ENCODE measurements at places on chromosomes 13 and 19.
A peak's percentile ranks its signal among the peaks of the same experiment; 100 is the strongest.

- DNase-seq, result no peak
Measured at GRCh38 chr19:42297039-42297438, 4.9 kb upstream of the PRR19 start.

DNA sequence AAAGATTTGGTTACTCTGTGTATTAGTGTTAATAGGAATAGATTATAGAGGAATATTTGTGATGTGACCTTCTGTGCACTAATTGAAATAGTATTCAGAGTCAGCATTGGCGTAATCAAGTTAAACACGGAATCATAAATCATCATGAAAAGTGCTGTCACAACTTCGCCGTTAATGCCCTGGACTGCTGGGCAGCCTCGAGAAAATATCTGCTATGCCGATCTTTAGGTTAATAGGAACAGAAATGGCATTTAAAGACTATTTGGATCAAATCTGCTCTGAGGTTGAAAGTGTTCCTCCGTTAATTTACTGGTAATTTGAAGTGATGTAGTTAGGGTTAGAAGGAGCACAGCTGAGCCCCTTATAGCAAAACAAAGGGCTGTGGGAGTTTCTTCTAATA is 219.0 kb downstream of the MZT1 start:
- no peak for DNase-seq

DNA sequence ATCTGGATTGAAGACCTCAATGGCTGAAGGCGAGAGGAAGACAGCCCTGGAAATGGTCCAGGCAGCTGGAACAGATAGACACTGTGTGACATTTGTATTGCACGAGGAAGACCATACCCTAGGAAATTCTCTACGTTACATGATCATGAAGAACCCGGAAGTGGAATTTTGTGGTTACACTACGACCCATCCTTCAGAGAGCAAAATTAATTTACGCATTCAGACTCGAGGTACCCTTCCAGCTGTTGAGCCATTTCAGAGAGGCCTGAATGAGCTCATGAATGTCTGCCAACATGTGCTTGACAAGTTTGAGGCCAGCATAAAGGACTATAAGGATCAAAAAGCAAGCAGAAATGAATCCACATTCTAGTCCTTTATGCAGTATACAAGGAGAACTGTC is 1.2 kb downstream of the POLR1D start:
- DNase-seq, result no peak

GRCh38 chr19:28847468-28847867 is 365.5 kb downstream of the UQCRFS1 start:
- no peak for DNase-seq

DNA sequence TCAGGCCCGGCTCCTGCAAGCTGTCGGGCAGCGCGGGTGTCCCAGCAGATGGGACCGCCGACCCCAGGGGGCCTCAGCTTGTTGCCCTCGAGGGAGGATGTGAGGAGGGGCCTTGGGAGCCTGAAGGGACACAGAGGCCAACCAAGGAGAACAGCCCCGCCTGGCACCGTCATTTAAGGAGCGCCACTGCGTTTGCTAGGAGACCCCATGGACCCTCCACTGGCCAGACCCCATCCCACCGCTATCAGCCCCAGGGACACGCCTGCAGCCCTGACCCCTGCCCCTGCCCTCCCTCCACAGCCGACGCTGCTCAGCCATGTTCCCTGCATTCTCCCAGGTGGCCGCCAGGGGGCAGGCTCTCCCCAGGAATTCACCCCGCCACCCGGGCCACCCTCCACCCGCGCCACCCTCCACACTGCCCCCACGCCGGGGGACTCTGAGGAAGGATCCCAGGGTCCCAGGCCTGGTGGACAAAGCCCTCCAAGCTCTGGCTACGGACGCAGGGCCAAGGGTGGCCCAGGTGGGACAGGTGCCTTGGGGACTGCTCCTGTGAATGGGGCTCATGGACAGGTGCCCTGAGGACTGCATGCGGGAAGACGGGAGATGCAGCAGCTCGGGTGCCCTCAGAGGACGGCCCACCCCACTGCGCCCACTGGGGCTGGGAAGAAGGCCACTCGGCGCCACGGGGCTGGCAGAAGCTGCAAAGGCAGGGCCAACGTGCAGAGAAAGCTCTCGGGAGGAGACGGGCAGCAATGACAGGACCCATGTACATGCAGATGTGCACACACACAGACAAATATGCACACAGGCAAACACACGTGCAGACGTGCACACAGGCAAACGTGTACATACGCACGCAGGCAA is 34.4 kb downstream of the PIP5K1C start:
- DNase-seq, result no peak

DNA sequence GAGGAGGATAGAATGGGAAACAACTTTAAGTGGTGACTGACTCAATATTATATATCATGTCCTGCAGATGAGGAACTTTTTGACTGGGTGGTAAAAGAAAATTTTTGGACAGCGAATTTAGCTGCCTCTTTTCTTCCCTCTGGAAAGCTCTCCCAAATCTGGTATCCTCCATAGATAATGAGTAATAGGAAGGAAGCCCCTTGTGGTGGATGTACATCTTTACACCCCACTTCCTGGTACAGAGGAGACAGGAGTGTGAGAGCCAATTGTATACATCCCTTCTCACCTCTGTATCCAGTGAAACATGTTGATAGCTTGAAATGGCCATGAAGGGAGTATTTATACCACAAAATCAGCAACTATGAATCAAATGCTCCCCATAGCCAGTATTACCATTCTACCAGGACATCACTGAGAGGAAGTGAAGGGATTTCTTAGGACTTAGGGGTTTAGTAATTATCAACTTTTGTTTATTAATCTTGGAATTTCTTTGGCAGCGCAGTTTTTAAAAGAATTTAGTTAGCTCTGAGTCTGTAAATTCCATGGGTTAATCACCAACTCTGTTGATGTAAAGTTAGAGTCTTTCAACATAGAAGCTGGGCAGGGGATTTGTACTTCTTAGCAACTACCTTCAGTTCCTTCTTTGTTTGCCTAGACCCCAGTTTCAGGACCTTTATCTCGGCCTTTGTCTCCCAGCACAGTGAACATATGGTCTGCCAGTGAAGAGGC is 17.0 kb upstream of the TDRD3 start:
- no peak for DNase-seq

GRCh38 chr13:112078879-112079531 is 12.1 kb downstream of the SOX1 start:
- DNase-seq, result peak; percentile 20

- DNase-seq, result no peak
Measured at GRCh38 chr13:59468396-59468795, 695.3 kb downstream of the DIAPH3 start.

DNA sequence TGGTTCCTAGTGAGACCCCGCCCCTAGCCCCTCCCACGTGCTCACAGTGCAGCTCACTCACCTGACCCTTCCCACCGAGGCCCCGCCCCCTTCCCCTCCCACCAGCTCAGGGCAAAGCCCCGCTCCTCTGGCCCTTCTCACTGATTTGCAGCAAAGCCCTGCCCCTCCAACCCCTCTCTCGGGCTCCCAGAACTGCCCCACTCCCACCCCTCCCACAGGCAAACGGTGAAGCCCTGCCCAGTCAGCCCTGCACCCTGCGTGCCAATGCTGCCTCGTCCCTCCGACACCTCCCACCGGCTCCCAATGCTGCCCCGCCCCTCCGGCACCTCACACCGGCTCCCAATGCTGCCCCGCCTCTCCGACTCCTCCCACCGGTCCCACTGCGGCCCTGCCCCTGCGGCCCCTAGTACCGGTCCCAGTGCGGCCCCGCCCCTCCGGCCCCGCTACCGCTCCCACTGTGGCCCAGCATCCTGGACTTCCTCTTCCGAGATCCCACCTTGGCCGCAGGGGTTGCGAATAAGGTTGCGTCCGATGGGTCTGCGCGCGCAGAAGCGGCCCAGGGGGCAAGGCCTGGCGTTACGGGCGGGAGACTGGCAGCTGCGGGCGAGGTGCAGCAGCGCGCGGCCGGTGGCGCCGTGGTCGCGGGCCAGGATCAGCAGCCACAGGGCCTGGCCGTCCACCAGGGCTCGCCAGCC is 834 bp downstream of the FBXO27 start:
- peak; percentile 93 for DNase-seq

DNA sequence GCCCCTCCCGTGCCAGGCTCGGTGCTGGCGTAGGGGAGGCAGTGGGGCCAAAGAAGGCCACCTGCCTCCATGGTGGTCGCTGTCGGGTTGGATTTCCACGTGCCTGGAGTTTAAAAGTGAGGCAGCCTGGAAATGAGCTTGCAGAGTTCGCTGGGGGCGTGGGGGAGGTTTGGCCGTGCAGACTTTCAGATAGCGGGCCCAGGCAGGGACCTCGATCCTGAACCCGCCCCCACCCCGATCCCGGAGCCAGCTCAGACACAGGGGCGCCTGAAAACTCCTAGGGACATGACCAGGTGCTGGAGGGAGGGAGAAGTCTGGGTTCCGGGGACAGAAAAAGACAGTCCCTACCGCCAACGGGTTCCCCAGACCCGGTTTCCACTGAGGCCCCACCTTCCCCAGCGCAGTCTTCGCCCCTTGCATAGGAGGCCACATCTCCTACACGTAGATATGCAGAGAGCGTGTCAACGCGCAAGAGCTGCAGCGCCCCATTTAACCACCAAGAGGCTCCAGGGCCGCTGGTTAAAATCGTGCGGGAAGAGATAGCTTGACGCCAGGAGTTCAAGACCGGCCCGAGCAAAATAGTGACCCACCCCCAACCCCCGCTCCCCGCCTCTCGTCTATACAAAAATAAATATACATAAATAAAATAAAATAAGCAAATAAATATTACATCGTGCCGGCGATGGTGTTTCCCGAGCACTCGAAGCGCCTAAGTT is 8.5 kb downstream of the CCDC8 start:
- DNase-seq, result no peak

DNA sequence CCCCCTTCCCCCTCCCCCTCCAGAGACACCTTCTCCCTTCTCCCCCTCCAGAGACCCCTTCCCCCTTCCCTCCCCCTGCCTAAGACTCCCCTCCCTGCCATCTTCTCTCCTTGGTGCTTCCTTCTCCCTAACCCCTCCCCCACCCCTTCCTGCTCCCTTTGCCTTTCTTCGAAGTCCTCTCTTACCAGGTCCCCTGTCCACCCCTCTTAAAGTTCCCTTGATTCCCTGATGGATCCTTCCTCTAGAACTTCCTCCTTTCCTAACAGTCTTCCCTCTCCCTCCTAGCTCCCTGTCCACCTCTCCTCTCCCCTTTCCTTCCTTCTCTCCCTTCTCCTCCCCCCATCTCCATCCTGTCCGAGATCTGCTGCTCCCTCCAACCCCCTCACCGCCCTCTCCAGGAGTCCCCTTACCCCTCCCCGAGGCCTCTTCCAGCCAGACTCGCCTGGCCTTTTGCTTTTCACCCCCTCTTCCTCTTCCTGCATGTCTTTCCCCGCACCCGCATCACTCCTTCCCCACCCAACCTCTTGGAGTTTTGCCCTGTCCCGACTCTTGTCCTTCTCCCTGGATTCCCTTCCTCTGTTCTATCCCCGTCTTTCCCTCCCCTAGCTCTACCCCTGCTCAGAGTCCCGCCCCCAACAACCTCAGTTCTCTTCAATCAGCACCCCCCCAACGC is 3.1 kb downstream of the TNFSF9 start:
- DNase-seq, result no peak

DNA sequence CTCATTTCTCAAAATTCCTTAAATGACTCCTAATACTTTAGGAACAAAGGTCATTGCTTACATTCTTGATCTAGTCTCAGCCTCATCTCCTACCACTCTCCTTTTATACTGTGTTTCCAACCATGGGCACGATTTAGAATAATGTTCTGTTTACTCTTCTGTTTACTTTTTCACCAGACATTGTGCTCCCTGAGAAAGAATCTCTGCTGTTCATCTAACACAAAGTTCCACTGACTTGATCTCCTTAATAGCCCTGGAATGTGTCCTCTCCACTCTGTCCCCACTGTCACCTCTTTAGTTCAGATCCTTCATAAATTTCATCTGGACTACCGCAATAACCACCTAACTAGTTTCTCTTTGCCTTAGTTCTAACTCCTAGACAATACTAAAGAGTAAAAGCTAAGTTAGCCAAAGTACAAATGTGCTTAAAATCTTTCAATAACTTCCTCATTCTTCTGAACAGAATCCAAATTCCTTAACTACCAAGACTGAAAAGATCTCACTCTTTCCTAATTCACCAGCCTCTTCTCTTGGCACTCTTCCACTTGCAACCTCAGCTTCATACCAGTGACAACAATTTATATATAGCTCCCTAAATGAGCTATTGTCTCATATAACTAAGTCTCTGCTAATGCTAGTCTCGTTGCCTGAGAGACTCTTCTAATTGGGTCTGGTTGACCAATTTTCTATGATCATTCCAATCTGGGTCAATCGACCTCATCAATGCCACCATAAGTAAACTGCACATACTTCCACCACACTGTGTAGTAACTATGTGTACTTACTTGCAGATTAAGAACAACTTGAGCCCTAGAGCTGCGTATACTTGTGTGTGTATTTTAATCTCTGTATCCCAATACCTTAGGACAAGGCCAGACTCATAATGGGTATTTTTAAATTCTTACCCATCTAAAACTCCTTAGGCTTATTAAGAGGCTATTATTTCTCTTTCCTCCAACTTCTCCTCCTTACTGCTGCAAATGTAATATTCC is 179.9 kb downstream of the VWA8 start:
- no peak for DNase-seq

GRCh38 chr19:8307400-8307964 is 676 bp downstream of the CD320 start:
- no peak for DNase-seq

DNA sequence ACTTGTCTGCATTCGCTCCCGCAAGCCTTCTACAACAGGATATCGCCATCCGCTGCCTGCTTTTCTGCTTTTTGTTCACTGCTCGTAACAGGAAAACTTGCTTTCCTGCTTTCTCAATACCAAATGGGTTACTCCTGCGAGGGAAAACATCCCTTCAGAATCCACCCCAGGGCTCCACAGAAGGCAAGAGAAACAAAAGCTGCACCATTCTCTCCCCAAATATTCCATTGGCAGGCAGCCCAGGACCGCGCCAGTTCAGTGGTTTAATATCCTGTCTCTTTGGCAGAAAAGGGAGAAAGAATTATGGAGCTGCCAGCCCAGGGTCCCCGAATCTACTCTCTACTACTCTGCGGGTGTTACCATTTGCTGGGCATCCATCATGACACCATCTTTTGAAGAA is 84.7 kb upstream of the DOCK9 start:
- DNase-seq, result peak; percentile 43

DNA sequence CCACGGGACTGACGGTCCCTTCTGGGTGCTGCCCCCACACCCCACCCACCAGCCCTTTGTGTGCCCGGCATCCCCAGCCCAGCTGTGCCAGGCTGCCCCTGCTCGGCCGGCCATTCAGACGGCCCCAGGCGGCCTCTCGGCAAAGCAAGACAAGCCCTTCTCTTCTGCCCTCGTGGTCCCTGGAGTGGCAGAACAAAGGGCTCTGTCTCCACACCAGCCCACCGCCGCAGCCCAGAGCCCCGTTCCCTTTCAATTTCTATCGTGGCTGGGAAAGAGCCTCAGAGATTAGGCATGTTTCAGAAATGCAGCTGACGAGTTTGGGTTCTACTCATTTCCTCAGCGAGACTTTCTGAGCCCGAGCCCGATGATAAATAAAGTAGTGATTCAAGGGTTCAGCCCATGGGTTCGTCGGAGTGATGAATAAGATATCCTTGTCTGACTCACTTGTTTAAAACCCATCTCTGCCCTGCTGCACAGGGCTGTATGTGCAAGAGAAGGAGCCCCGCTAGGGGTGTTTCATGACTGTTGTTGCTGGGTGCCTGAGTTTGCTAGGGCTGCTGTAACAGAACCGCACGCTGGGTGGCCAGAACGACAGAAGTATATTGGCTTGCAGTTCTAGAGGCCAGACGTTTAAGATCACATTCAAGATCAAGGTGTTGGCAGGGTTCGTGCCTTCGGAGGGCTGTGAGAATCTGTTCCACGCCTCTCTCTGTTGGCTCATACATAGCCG is 4.3 kb downstream of the MYO9B start:
- DNase-seq, result no peak

- DNase-seq, result no peak
Measured at GRCh38 chr19:6406401-6406800, 13.4 kb upstream of the GTF2F1 start.

- no peak for DNase-seq
Measured at GRCh38 chr13:85728811-85729210, 70.4 kb downstream of the SLITRK6 start.

Measured in vagina (tissue), 2 donors.